Vagina (tissue), 2 donors: ENCODE measurements at places on chromosomes 11 and 22.

DNA sequence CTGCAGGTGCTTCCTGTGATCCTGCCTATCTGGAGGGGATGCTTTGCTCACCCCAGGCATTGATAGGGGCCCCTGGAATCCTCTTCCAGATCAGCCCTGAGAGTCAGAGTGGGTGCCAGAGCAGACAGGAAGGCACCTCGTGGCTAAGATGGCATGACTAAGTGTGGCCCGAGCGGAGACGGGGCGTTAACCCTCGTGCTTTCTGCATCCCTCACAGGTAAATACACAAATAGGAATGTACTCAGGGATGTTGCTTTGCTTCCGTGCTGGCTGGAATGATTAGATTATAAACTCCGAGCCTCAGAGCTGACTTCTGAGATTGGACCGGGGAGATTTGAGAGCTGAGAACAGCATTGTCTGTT, 312.7 kb upstream of the B3GAT1 start:
- no peak for DNase-seq

DNA sequence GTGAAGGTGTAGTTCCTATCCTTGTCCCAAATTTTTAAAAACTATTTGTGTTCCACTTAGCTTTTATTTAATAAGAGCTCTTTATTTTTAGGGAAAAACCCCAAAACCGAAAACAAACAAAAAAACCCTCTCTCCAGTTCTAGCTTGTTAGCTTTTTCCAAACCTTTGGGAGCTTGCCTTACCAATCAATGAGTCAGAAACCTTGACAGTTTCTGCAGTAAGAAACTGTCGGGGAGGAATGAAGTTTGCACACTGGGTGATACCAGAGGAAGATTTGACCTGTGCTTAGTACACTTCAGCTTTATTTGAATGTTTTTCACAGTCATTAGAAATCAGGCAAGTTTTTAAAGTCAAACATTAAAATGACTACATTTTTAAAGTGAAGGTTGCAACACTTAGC, 105.0 kb downstream of the FAT3 start:
- no peak for DNase-seq

- DNase-seq: no peak
Observed at GRCh38 chr11:86749821-86750401, 50.4 kb upstream of the PRSS23 start.

GRCh38 chr11:63872800-63873197, 33.9 kb downstream of the MARK2 start:
- DNase-seq: no peak

- DNase-seq: no peak
Observed at GRCh38 chr11:13008061-13008435, 1.1 kb upstream of the RASSF10 start.

GRCh38 chr22:39362271-39362670, 12.5 kb downstream of the SYNGR1 start:
- no peak for DNase-seq
